ENCODE measurements at places on chromosomes 16 and 17. TPM values are rescaled to one million over a fixed set of nuclear protein-coding genes. Genes with fewer than 3 reads are reported as not detected.

Gene OTOA
- total RNA-seq, result under 0.01 TPM

Gene ALDH3A1
- total RNA-seq, result 0.43 TPM

Gene FOXN1
- not detected for total RNA-seq

Gene CDH13
- total RNA-seq, result 6.2 TPM

Gene ADAM11
- total RNA-seq, result 0.32 TPM

Measured in bronchial smooth muscle cell (primary cell).